ENCODE measurements at places on chromosomes 4 and X.

DNA sequence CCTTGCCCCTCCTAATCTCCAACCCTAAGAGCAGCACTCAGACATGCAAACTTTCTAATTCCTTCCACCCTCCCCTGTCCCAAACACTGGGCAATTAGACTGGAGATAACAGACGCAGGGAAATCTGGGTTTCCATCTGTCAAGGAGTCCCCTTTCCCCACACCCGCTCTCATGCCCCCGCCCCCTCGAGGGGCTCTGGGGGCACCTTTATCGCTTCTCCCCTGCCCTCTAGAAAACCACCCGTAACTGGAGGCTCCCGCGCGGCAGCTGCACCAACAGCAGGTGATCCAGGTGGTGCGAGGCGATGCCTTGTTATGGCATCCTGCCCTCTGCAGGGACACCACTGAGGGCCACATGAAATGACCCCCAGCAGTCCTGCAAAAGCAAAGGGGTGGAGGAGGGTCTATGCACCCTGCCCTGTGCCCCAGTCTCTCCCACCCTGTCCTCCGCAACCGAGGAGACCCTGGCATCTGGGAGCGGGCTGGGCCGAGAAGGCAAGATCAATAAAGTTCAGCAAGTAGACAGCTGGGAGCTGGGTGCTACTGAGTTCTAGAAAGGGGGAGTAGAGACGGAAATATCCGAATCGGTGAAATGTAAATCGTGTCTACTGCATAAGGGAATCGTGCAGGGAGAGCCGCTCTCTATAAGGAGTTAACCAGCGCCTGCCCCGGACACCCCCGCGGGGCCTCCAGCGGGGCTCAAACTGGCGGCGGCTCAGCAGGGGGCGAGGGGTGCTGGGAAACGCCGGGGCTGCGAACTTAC is 1.6 kb downstream of the KCTD8 start:
- no peak for DNase-seq

- no peak for DNase-seq
Measured at GRCh38 chrX:150028692-150029091, 90.4 kb upstream of the EOLA2 start.

DNA sequence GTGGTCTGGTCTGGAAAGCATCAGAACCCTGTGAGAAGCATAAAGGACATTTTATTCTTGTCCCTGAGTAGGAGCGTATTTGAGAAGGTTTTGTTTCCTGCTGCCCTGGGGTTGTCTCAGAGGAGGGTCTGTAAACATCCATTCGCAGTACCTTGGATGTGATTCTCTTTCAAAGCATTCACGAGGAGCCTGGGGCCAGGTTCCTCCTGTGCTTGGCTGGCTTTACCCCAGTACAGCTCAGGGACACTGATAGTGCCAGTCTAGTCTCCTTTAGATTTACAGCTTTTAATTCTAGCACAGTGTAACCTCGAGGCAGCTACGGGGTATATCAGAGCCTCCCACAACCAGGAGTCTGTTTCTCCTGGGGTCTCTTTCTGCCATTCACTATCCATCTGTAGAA is 2.7 kb downstream of the CLRN2 start:
- no peak for DNase-seq

DNA sequence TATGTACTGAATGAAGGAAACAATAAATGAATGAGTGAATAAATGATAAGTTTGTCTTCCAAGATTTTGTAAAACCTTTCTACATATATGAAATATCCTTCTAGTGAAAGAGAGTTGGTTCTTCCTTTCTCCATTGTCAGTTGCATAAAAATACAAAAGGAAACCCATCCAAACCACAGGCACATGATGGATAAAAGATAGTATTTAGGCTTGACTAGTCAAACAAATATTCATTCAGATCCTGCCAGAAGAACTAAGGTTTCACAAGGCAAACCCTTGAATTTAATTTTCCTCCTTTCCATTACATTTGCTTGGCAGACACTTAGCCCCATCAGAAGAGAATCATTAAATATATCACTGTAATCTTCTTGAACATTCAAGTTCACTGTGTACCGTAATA is 208.4 kb downstream of the COL25A1 start:
- no peak for DNase-seq

DNA sequence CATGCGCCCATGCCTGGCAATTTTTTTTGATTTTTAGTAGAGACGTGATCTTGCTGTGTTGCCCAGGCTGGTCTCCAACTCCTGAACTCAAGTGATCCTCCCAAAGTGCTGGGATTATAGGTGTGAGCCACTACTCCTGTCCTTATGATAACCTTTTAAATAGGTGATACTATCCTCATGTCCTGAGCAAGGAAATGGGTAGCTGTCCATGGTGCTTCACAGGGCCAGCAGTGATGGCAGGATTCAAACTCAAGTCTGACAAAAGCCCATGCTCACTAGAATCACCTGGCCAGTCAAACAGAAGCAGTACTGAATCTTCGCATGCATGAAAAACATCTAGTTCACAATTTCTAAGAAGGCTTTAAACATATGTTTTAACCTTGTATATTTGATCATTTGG is 235.1 kb downstream of the NR3C2 start:
- no peak for DNase-seq

Measured in NAMALWA (cell line).